ENCODE measurements at places on chromosomes 5 and 9.
A peak's percentile ranks its signal among the peaks of the same experiment; 100 is the strongest.

DNA sequence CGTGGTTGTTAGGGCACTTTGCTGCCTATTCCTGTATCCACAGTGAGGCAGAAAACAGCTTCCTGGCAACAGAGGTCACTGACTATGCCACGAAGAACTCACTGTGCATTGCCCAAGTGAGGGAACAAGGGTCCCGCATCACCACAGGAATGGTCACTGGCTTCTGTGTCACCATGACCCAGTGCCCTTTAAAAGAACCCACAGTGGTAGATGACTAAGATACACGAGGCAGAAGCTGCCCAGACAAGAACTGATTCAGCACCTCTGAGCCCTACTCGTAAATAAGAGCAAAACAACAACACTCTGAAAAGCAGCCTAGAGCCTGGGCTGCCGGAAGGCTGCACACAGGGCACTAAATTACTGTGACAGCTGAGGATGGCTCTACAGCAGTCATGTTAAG lies 236.6 kb upstream of the RASEF start:
- peak; percentile 15 for DNase-seq

- no peak for DNase-seq
Measured at GRCh38 chr5:42612750-42613366, 143.8 kb upstream of the CCDC152 start.

- DNase-seq = no peak
Measured at GRCh38 chr9:124457079-124457886, 7.0 kb downstream of the ADGRD2 start.

GRCh38 chr9:36759141-36759540 lies 186.4 kb downstream of the MELK start:
- peak; percentile 57 for DNase-seq

DNA sequence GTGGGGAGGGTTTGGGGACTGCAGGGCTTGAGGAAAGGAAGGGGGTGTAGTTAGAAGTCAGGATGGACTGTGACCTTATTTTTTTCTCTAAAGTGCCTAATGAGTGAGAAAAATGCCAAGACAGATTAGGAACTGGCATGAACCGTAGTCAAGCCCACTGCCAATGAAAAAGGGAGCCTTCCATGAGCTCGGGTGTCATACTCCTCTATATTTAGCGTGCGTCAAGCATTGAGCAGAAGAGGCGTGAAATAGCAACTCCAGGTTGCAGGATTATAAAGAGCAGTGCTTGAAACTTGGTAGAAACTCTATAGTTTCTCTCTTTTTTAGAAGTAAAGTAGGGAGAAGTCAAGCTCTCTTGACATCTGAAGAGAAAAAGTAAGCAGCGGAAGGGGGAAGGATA lies 1.8 kb downstream of the SGCD start:
- no peak for DNase-seq

DNA sequence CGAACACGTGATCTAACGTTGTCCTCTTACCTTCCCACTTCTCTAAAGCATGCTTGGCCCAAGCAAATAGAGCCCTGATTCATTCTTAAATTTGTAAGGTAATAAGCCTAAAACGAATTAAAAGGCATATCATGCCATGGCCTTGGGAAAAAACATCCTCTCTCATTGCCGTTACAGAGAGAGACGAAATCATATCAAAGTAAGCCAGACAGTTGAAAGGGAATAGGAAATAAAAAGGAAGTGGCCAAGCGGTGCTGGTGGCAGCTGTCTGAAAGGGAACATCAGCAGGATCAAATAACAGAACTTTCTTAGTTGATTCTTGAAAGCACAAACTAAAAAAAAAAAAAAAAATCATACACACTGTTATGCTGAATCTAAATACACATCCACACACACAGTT lies 49.1 kb upstream of the CDH6 start:
- DNase-seq = no peak

DNA sequence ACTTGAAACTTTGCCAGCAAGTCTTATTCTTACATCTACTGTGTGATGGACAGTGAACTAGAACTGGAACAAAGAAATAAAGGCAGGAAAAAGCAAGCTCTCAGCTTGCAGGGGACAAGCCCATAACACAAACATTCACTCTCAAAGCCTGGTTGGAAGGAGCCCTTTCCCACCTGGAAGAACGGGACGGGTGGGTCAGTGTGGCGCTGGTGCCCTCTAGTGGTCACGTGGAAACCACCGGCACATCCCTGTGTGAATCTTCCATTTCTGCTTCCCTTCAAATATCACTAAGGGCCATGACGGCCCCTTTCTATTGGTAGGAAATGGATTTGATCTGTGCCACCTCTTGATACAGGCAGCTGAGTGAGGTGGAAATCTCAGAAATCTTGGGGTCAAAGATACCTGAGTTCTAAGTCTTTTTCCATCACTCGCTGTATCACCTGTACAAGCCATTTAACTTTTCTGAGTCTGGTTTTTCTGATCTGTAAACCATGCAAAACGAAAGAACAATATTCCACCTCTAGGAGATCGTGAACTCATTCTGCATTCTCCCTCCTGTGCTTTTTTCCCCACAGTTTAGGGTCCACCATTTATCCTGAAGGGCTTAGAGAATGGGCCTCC lies 211.6 kb downstream of the MSX2 start:
- DNase-seq = peak; percentile 59

DNA sequence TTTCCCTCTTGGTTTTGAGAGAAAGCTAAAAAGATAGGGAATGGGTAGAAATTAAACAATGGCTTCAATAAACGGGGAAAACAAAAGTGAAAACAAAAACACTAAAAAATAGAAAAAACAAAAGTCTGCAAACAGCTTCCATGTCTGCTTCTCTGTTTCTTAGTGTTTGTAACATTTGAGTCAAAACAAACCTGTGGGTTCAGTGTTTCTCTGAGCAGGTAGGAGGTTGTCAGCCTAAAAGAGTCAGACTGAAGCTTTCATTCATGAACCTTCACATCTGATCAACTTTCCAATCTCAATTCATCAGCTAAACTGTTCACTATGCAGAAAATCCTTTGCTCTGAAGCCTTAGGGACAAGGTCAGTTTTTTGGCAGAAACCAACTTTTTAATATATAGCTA lies 102.5 kb upstream of the ADAMTS16 start:
- no peak for DNase-seq

Data from NCI-H69 (cell line).